GM04503 (cell line): ENCODE measurements at places on chromosomes 1 and 21.

DNA sequence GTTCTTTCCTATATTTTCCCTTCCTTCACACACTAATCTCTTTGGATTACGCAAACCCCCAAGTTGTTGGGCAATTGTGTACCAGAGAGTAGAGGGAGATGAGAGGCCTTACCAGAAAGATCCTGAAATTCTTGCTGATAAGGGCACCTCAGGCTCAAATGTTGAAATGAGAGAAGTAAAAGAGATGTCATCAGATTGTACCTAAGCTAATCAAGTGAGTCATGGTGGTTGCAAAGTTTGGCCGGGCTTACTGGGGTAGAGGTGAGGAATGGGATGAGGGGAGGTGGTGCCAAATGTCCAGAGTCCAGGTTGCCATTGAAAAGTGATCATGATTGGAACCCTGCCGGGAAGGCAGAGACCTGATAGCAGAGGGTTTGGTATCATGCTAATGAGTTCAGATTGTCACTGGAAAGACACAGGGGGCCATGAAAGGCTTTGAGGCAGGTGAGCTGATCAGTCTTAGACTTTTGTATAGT lies 43.1 kb downstream of the OPTC start:
- no peak for DNase-seq

- no peak for DNase-seq
Observed at GRCh38 chr1:239858529-239858928, 233.2 kb upstream of the FMN2 start.

DNA sequence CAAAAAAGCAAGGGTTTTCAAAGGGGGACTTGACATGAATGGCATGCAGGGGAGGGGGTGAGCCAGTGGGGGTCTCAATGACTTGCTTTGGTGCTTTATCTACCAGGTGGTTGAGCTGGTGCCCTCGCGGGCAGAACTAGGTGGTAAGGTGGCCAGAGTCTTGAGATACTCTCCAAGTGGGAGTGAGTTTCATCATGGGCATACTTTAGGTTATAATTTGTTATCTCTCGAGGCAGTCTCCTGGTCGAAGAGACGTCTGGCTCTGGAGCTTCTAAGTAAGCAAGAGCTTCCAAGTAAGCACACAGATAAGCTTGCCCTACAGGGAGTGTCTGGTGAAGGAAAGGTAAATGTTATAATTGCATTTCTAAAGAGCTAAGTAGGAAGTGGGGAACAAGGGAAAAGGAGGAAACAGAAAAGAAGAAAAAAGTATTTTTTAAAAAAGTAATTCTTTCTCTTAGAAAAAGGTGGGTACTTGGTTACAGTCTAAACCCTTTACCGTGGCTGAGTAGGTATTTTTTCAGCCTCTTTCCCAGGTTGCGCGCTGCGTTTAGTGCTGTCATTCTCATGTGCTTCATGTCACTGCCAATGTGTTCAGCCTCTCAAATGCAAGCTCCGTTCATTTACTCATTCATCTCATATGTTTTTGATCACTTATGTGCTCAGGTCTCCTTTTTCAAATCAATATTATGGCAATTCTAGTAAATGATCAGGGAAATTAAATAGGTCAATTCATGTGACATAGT lies 31.6 kb upstream of the DNAJC6 start:
- no peak for DNase-seq

- DNase-seq = no peak
Observed at GRCh38 chr1:163036671-163037070, 32.5 kb upstream of the RGS4 start.

GRCh38 chr1:157487096-157487495 lies 65.2 kb downstream of the FCRL5 start:
- DNase-seq = no peak

- DNase-seq = no peak
Observed at GRCh38 chr1:95002540-95003432, 70.0 kb downstream of the ALG14 start.

DNA sequence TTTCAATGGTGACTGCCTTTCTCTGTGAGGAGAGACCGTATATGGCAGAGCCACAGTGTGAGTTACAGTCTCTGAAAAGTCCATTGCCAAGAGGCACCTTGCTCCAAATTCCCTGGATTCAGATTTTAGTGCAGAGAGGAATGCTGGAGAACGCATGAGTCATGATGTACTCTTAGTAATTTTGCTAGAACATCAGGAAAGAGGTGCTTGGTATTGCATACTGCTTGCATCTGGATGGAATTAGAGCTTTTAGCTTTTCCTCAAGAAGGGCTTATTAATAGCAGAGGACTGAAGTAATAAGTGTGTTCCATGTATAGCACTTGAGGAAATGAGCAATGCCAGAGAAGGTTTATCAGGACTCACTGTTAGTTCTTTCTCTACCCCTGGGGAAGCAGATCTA lies 40.5 kb upstream of the AKT3 start:
- peak; percentile 63 for DNase-seq

DNA sequence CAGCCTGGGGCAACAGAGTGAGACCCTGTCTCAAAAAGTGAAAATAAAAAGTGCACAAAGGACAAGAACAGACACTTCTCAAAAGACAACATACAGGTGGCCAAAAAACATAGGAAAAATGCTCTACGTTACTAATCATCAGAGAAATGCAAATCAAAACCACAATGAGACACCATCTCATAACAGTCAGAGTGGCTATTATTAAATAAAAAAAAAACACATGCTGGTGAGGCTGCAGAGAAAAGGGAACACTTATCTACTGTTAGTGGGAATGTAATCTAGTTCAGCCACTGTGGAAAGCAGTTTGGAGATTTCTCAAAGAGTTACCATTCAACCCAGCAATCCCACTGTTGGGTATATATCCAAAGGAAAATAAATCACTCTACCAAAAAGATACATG lies 173.2 kb downstream of the SMYD3 start:
- DNase-seq = no peak

- no peak for DNase-seq
Observed at GRCh38 chr1:157671895-157672294, 28.7 kb downstream of the FCRL3 start.

GRCh38 chr1:8437347-8437746 lies 119.4 kb downstream of the SLC45A1 start:
- no peak for DNase-seq

GRCh38 chr1:44894591-44894990 lies 51.5 kb upstream of the PTCH2 start:
- peak; percentile 69 for DNase-seq

GRCh38 chr1:222928212-222928611 lies 113.4 kb downstream of the DISP1 start:
- no peak for DNase-seq

- no peak for DNase-seq
Observed at GRCh38 chr1:185566995-185567394, 167.2 kb upstream of the HMCN1 start.

- no peak for DNase-seq
Observed at GRCh38 chr1:8014381-8014988, 11.6 kb downstream of the ERRFI1 start.

DNA sequence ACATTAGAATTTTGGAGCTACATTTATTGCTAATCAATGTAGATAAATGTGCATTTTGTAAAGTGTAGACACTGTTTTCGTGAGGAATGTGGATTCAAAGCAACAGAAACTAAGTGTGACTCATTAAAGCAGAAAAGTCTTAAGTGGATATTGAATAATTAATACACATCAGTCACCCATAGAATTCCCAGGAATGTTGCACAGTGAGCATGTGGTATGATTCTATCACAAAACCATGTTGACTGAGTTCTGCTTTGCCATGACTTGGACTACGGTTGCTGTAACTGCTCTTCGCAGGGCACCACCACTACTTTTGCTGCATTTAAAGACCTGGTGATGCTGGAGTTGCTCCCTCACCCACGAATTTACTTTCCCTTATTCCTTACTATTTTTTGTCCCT lies 471.8 kb downstream of the KCNT2 start:
- no peak for DNase-seq

DNA sequence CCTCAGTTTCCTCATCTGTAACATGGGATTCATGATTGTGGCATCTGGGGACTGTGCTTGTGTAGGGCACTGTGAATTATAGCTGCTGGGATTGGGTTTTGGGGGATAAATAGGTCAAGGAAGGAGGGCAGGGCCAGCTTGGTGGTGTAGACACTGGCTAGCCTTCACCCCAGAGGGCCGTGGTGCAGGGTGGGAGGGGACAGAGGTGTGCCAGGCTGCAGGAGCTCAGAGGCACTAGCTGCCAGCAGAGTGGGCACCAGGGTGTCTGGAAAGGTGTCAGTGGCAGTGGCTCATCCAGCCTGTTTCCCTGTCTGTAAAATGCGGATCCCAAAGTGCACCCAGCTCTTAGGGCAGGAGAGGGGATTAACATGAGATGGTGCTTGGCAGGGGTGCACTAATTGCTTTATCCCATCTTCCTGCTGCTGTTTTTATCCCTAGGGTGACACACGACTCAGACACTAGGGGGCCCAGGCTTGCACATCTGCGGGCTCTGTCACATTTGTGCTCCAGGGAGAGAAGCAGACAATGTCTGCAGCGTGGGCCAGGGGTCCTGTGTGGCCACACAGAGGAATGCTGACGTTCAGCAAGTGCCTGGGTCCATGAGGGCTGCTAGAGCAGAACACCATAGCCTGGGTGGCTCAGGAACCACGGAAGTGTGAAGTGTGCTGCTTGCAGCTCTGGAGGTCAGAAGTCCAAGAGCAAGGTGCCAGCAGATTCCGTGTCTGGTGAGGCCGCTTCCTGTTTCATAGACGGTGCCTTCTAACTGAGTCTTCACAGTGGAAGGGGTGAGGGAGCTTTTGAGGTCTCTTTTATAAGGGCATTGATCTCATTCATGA lies 19.3 kb downstream of the OBSCN start:
- DNase-seq = no peak

- DNase-seq = no peak
Observed at GRCh38 chr1:77400781-77401180, 119.0 kb downstream of the AK5 start.

GRCh38 chr1:218339267-218339831 lies 5.8 kb upstream of the TGFB2 start:
- DNase-seq = no peak

- no peak for DNase-seq
Observed at GRCh38 chr1:36787312-36787913, 246.9 kb downstream of the GRIK3 start.
